ENCODE measurements at places on chromosomes 16 and 17. TPM values are rescaled to one million over a fixed set of nuclear protein-coding genes. Genes with fewer than 3 reads are reported as not detected.

MYOCD gene
- total RNA-seq = not detected

DNAH9 gene
- under 0.01 TPM for total RNA-seq

LYRM9 gene
- total RNA-seq = 9.8 TPM

DNA sequence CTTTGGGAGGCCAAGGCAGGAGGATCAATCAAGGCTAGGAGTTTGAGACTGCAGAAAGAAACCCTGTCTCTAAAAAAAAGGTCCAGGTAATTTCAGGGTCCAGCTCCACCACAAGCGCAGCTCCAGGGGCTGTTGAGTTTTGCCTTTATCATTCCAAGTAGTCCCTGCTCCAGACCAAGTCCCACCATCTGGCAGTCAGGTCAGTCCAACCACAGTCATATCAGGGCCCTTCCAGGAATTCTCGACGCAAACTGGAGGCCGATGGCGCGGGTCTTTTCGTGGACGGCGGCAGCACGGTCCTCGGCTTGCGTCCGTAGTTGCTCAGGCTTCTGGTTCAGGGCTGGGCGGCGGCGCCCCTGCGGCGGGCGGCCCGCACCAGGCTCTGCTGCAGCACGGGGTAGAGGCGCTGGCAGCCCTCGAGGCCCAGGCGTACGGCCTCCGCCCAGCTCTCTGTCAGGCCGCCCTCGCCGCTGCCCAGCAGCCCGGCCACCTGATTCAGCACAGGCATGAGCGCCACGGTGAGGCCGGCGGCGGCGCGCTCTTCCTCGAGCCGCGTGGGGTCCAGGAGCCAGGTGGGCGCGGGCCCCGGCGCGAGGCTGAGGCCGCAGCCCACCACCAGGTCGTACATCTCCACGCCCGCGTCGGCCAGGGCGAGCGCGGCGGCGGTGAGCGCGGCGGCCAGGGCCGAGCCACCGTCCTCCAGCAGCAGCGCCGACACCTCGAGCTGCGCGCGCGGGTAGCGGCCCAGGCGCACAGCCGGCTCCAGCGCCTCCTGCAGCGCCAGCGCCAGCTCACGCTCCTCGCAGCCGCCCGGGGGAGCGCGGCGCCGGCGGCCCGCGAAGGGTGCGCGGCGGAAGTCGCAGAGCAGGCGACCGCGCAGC lies 752 bp downstream of the EXOSC6 start:
- peak; percentile 48 for DNase-seq

DNA sequence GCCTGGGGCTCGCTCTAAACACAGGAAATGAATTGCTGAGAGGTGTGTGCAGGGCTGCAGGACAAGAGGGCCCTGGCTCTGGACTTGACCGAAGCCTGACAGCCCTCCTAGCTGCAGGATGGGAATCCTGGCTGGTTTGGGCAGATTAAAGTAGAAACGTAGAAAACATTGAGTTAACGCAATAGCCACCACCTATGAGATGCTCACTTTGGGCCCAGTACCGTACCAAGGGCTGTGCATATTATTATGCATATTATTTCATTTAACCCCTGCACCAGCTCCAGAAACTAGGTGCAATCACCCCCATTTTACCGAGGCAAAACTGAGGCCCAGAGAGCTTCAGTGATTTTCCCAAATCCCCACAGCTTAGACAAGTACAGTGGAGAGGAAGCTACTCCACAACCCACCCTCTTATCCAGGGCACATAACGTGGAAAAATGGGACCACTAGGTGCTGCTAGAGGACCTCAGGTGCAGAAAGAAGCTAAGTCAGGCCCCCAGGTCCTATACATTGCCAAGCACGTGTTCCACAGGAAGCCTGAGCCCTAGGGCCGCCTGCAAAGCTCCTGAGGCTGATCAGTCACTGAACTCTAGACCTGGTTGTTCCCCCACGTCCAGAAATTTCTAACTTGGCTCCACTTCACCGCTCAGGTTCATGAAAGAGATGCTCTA lies 79.2 kb downstream of the MYH11 start:
- DNase-seq = peak; percentile 19

DNA sequence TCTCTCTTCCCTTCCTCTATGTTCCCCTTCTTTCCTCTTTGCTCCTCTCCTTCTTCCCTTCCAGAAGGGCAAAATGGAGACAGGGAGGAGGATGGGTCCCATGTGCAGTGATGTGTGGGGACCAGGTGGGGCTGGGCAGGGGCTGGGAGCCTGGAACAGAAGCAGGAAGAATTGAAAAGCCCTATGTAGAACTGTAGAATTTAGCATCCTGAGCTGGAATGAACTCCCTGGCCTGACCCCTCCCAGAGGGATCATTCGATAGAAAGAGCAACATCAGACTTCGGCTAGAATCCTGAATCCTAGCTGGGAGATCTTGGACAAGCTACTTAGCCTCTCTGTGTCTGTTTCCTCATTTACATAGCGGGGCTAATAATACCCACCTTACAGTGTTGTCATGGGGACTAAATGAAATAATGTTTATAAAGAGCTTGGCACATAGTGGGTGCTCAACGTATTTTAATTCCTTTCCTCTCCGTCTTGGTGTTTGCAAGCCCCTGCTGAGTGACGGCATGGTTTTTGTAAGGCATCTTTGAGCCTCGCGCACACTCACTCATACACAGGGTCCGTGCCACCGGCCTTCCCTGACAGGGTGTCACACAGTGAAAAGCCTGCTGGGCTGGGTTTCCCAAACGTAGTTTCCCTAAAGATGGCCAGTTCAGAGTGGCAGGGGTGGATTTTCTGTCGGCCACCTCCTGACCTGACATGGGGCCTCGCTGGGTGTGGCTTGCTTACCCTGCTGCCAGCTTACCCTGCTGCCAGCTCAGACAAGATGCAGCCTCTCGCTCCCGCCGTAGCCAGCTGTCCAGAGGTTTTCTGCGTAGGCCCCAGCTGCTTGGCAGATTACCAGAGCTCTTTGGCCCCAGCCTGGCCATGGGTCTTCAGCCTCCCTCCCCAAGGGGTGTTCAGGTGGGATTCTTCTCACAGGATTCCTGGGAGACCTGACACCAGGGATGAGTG lies 6.1 kb upstream of the ARHGAP23 start:
- DNase-seq = no peak

GRCh38 chr17:9192010-9192409 lies 170.7 kb downstream of the NTN1 start:
- no peak for DNase-seq

DNA sequence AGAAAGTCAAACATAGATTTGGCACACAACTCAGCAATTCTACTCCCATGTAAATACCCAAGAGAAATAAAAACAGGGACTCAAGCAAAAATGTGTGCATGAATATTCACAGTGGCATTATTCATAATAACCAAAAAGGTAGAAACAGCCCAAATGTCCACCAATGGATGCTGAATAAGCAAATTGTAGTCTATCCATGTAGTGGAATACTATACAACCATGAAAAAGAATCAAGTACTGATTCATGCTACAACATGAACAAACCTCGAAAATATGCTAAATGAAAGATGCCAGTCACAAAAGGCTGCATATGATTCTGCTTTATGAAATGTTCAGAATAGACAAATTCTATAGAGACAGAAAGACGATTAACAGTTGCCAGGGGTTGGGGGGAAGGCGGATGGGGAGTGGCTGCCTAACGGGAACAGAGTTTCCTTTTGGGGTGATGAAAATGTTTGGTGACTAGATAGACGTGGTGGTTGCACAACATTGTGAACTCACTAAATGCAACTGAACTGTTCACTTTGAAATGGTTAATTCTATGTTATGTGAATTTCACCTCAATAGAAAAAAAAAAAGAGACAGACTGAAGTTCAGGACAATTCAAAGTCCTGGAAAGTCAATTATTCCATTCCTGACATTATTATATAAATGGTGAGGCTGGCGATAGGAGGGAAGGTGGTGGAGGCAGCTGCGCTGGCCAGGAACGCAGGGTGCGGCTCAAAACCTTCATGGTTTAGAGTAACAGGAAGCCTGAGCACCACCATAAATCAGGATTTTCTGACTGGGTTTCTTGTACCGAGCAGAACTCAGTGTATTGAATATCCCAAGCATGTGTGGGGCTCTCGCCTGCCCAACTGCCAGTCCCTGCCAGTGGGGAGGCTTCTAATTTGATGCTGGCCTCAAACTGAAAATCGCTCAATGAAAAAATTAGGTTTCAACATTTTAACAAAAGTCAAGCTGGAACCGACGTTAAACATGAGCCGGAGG lies 300.9 kb downstream of the C16orf95 start:
- no peak for DNase-seq

DNA sequence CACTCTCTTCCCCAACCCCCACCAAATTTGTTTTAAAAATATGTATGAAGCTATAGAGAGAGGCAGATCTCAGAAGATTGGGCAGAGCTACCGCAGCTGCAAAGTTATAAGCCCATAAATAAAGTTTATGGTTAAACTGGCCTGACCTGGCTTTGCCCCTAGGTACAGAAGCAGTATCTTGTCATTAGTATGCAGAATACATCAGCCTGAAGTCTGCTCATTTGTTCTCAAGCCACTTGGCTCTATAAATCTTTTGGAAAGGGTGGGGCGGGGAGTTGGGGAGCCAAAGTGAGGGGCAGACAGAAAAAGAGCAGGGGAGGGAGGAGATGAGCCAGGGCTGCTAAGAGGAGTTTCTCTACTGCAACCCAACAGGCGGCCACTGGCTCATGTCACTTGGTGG lies 113.2 kb downstream of the SOX9 start:
- no peak for DNase-seq

HOXB2 gene
- 18.9 TPM for total RNA-seq

ZMYND15 gene
- total RNA-seq = 0.52 TPM

DNA sequence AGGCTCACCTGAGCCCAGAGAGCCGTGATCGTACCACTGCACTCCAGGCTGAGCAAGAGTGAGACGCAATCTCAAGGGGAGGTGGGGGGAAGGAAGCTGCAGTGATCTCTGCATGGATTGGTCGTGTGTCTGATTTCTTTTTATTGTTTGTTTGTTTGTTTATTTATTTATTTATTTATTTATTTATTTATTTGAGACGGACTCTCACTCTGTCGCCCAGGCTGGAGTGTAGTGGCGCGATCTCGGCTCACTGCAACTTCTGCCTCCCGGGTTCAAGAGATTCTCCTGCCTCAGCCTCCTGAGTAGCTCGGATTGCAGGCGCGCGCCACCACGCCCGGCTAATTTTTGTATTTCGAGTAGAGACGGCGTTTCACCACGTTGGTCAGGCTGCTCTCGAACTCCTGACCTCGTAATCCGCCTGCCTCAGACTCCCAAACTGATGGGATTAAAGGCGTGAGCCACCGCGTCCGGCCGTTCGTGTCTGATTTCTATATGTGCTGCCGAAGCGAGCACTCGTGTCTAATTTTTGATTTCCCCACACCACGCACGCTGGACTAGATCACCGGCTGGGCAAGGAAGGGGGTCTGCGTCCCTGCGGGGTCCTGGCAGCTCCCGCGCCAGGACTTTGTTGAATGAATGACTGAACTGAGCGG lies 448 bp upstream of the TNFRSF12A start:
- no peak for DNase-seq

GRCh38 chr16:68470461-68471150 lies 22.3 kb upstream of the SMPD3 start:
- DNase-seq = no peak

DNA sequence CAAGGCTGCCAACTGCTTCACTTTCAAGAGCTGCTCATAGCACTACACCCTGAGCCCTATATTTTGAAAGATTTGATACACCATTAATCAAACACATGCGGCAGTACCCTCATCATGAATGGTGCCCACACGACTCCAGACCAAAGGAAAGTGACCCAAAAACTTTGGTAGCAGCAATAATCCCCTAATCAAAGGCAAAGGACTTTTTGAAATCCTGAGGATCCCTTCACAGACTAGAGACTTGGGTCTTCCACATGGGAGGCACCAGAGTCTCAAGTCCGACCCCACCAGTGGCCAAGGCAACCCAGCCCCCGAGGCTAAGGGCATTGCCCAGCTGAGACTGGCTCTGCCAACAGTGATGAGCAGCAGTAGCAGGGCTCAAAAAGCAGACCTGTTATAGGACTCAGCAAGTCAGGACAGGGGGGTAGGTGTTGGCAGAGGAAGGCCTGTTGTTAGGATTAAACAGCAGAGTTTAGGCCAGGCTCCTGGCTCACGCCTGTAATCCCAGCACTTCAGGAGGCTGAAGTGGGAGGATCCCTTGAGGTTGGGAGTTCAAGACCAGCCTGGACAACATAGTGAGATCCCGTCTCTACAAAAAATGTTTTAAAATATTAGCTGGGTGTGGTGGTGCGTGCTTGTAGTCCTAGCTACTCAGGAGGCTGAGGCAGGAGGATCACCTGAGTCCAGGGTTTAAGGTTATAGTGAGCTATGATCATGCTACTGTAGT lies 3.2 kb downstream of the TRIM25 start:
- DNase-seq = no peak

- no peak for DNase-seq
Measured at GRCh38 chr17:69547947-69548346, 133.4 kb downstream of the MAP2K6 start.

DNA sequence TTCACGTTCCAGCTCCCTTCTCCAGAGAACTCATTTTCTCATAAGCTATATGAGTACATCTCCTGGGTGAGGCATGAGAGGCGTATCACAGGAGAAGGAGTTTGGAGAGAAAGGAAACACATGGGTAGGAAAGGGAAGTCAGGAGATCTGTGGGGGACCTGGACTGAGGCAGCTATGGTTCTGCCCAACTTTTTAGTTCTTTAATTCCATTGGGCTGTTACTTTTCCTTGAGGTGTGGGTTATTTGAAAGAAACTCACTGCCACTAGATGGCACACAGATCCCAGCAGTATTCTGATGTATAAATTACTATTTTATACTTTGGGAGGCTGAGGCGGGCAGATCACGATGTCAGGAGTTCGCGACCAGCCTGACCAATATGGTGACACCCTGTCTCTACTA lies 63.6 kb downstream of the NUP93 start:
- DNase-seq = peak; percentile 8

All from mammary epithelial cell (primary cell).